GM12892 (cell line): ENCODE measurements at places on chromosomes 6 and 20.

DNA sequence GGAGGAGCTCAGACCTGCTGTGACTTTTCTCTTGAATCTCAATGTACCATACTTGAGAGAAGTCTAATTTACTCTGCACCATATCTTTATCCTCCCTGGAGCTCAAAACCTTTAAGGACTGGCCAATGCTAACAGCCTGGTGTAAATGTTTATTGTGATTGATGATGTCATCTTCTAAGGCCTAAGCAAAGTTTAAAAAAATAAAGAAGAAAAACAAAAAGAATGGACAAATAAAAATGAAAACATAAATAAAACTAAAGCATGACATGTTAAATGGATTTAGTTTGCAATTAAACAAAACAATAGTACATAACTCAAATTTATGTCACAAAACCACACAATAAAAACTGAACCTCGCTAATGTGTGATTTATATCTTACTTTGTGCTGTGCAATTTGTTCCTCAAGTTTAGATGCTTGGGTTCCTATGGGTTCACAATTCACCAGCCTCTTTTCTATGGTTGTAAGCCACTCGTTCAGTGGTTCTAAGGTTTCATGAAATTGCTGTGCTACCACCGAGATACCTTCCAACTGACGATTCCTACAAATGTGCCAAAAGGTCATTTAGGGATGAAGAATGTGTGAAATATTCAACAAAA, 113.0 kb downstream of the DST start:
- no peak for DNase-seq

DNA sequence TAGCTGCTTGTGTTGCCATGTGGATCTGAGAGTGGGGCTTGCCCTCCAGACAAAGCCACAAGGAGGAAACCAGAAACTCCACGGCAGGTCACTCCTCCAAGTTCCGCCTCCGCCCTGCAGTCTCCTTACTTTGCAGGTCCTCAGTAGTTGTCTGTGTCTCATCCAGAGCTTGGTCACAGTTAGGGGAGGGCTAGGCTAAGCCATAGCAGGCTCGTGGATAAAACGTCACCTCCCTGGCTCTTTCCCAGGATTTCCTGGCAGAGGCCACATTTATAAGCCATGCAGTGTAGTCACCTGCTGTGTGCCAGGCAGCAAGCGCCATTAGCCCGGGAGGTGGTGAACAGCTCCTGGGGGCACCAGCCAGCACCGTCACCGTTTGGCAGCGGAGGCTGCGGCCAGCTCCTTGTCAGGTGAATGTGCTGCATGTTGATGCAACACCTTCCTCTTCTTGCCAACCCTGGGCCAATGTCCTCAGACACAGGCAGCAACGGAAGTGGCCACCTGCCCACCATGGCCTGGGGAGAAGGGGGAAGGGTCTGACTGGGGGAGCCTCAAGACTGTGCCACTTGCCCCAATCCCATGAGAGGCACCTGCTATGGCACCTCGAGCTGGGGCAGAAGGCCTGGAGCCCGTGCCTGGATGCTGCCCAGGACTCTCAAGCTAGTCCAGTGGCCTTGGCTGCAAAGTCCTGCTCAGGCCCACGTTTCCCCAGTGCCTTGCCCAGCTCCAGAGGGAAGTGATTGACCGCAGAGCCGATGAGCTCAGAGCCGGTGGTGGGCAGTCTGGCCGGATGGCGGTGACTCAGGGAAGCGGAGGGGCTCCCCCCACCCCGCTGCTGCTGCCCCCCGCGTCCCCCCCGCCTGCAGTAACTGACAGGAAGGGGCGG, 39.0 kb upstream of the SLCO4A1 start:
- no peak for DNase-seq

DNA sequence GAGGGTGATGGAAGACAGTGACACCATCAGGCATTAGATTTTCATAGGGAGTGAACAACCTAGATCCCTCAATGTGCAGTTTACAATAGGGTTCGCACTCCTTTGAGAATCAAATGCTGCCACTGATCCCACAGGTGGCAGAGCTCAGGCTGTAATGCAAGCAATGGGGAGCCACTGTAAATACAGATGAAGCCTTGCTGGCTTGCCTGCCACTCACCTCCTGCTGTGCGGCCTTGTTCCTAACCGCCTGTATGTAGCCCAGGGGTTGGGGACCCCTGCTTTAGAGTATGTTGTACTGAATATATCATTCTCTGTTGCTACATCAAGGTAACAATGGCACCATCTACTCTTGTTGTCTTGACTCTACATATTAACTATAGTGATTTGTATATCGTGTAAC, 37.1 kb downstream of the TPD52L1 start:
- no peak for DNase-seq

GRCh38 chr6:4287811-4288244, 152.5 kb upstream of the ECI2 start:
- no peak for DNase-seq

DNA sequence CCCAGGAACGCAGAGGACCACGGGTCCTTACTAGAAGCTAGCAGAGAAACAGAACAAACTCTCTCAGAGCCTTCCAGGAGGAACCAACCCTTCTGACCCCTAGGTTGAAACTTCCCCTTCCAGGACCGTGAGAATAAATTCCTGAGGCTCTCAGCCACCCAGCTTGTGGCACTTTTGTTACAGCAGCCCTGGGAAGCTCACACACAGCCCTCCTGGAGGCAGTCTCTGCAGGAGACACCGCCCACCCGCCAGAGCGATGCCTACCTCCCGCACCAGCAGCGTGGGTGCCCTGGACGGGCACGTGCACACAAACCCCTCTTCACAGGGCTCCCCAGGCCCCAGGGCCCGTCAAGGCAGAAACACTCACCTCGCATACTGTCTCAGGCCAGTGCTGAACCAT, 4.2 kb downstream of the RNASET2 start:
- no peak for DNase-seq

DNA sequence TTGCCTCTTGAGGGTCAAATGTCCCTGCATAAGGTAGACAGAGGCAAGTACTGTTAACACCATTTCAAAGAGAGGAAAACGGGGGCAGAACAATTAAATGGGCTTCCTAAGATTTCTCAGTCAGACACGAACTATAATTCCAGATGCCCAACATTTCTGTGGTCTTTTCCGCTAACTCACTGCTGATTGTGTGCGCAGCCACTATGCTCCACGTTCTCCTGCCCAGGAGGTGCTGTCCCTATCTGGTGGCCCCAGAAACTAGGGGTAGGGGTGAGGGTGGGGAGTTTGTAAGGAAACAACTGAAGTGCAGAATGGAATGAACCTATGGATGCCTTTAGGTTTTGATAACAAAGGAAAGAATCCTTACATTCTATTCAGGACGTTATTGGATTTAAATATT, 86.1 kb upstream of the BACH2 start:
- DNase-seq, result no peak
